Gastrocnemius medialis (tissue), 4 donors: ENCODE measurements at places on chromosomes 1 and 21. TPM values are rescaled to one million over a fixed set of nuclear protein-coding genes. Genes with fewer than 3 reads are reported as not detected.

The FAM131C gene
- not detected for total RNA-seq

The RAB3B gene
- total RNA-seq, result 0.04 TPM

DNA sequence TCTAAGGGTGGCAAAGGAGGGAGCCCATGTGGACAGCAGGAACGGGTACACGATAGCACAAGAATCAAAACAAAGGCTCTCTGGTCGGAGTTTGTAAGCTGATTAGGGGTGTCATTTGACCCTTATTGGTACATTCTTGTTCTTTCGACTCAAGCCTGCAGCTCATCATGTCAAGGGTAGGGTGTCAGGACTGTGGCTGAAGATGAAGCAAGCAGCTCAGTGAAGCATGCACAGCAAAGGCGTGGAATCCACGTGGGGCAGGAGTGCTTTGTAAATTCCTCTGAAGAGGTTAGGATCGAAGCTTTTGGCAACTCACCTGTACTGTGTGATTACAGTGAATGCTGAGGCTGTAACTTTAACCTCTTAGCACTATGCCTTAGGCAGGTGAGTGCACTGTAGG, 4.7 kb upstream of the ABCB10 start:
- H3K4me3 ChIP-seq, result no peak overlapping the region
- H3K27me3 ChIP-seq, result no peaks in the 10 kb centered on the region
- peak overlapping the region; percentile 65 for H3K27ac ChIP-seq
- H3K4me1 ChIP-seq, result peaks cover 22% of the 10 kb centered on the region
- no peaks in the 10 kb centered on the region for H3K36me3 ChIP-seq

The DNAJC28 gene
- total RNA-seq, result 3.4 TPM

- no peak overlapping the region for H3K4me3 ChIP-seq
- H3K27ac ChIP-seq, result no peak overlapping the region
- no peaks in the 10 kb centered on the region for H3K4me1 ChIP-seq
- H3K27me3 ChIP-seq, result no peaks in the 10 kb centered on the region
- DNase-seq, result no peak
These were observed 45.8 kb downstream of the TTC39A start for GRCh38 chr1:51284487-51284954.

GRCh38 chr1:208054485-208054884, 143.6 kb upstream of the CD34 start:
- no peaks in the 10 kb centered on the region for H3K27me3 ChIP-seq
- no peaks in the 10 kb centered on the region for H3K4me1 ChIP-seq
- H3K36me3 ChIP-seq, result peaks cover 63% of the 10 kb centered on the region
- DNase-seq, result no peak
- H3K4me3 ChIP-seq, result no peak overlapping the region

- DNase-seq, result no peak
- H3K27me3 ChIP-seq, result peaks cover 10% of the 10 kb centered on the region
- H3K27ac ChIP-seq, result no peak overlapping the region
- no peaks in the 10 kb centered on the region for H3K4me1 ChIP-seq
These were observed 301.1 kb downstream of the MATN1 start for GRCh38 chr1:30422251-30422650.

DNA sequence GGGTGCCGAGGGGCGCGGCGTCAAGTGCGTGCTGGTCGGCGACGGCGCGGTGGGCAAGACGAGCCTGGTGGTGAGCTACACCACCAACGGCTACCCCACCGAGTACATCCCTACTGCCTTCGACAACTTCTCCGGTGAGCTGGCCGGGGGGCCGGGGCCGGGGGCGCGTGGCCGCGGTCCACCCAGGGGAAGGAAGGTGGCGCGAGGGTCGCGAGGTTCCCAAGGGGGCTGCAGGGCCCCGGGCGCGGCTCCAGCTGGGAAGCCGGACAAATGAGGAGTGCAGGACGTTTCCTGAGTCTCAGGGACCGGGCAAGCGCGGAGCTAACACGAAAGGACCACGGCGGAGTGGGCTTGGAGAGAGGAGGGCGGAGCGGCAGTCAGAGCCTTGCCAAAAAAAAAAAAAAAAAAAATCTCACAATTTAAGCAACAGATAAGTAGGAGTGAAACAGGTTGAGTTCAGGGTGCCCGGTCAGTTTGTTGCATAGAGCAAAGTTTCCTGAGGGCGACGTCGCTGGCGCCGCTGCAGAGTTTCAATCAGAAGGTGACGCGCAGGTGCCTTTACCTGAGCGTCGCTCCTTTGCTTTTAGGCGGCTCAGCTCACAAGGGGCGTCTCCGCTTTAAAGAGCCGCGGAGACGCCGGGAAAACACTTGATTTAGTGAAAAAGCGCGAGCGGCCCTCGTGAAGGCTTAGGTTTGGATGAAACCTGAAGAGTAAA, 750 bp downstream of the RHOU start:
- H3K27me3 ChIP-seq, result no peaks in the 10 kb centered on the region
- peaks cover 34% of the 10 kb centered on the region for H3K4me1 ChIP-seq
- DNase-seq, result peak; percentile 38
- peak overlapping the region; percentile 93 for H3K27ac ChIP-seq
- H3K4me3 ChIP-seq, result peak overlapping the region; percentile 83
- H3K36me3 ChIP-seq, result no peaks in the 10 kb centered on the region

The NAV1 gene
- total RNA-seq, result 8.4 TPM

GRCh38 chr1:184931566-184931965, 42.7 kb downstream of the NIBAN1 start:
- peaks cover 7% of the 10 kb centered on the region for H3K4me1 ChIP-seq
- no peaks in the 10 kb centered on the region for H3K36me3 ChIP-seq
- no peak overlapping the region for H3K4me3 ChIP-seq
- H3K27ac ChIP-seq, result no peak overlapping the region

The RNU1-2 gene
- not detected for total RNA-seq

The CLCA4 gene
- total RNA-seq, result 3.7 TPM

The CLDN17 gene
- not detected for total RNA-seq

GRCh38 chr1:30765556-30766434, 8.2 kb upstream of the LAPTM5 start:
- H3K4me1 ChIP-seq, result peaks cover 23% of the 10 kb centered on the region
- DNase-seq, result no peak
- no peak overlapping the region for H3K4me3 ChIP-seq
- no peaks in the 10 kb centered on the region for H3K36me3 ChIP-seq
- no peaks in the 10 kb centered on the region for H3K27me3 ChIP-seq
- H3K27ac ChIP-seq, result no peak overlapping the region

The C8A gene
- not detected for total RNA-seq

DNA sequence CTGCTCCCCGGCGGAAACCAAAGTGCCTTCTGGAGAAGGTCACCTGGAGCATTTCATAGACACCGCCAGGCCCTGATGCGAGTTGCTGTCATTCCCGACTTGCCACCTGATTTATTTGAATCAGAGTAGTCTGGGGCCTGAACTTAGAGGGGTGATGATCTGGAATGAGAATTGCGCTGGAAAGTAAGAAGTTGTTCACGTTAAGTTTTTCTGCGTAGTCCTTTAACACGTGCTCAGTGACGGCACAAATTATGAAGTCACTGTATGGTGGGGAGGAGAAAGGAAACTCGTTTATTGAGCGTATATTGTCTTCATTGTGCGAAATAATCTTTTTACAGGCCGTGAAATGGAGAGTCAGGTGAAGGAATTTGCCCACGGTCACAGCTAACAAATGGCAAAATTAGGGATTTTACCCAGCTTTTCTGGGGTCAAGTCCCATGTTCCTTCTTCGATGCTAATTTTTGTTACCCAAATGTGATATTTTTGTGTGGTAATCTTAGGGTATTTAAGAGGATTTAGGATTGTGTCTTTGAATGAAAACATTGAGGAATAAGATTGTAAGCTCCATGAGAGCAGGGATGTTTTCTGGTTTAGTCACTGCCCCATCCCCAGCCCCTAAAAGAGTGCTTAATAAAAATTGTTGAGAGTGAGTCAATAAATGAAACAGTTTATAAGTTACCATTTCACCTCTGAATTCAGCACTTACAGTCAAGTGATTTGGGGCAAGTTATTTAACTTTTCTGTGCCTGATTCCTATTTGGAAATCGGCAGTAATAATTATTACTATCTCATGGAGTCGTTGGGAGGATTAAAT, 46.4 kb upstream of the NBL1 start:
- no peak for DNase-seq
- peaks cover 34% of the 10 kb centered on the region for H3K4me1 ChIP-seq
- no peaks in the 10 kb centered on the region for H3K27me3 ChIP-seq
- H3K36me3 ChIP-seq, result no peaks in the 10 kb centered on the region

GRCh38 chr21:46179708-46180078, 4.6 kb downstream of the SPATC1L start:
- no peak overlapping the region for H3K27ac ChIP-seq
- no peak for DNase-seq
- H3K27me3 ChIP-seq, result no peaks in the 10 kb centered on the region
- no peak overlapping the region for H3K4me3 ChIP-seq
- H3K4me1 ChIP-seq, result peaks cover 7% of the 10 kb centered on the region
